ENCODE measurements at places on chromosomes 1 and 21.

- no peak for DNase-seq
These were observed 149.5 kb downstream of the FGGY start for GRCh38 chr1:59446257-59446901.

DNA sequence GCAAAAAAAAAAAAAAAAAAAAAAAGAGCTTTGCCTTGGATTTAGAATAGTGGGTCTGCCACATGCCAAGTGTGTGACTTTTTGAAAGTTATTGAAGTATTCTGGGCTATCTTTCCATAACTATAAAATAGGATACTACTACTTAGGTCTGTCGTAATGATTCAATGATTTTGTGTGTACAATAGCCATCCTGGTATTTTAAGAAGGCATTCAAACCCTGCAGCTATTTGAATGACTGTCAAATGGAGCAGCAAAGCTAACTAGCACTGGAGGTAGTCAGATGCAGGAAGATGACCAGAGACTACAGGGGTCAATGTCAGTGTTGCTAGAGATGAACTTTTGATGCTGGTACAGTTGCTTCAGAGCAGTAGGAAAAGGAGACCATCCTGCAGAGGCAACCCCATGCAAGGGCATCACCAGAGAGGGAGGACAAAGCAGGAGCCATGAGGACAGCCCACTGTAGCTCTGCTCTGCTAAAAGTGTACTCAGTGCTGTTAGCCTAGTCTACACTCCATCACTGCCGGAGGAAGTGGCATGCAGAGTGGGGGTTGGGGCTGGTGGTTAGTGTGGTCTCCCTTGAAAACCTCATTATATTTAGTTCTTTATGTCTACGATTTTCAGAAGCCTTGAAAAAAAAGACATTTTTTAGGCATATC lies 29.0 kb downstream of the DUSP10 start:
- peak; percentile 69 for DNase-seq

DNA sequence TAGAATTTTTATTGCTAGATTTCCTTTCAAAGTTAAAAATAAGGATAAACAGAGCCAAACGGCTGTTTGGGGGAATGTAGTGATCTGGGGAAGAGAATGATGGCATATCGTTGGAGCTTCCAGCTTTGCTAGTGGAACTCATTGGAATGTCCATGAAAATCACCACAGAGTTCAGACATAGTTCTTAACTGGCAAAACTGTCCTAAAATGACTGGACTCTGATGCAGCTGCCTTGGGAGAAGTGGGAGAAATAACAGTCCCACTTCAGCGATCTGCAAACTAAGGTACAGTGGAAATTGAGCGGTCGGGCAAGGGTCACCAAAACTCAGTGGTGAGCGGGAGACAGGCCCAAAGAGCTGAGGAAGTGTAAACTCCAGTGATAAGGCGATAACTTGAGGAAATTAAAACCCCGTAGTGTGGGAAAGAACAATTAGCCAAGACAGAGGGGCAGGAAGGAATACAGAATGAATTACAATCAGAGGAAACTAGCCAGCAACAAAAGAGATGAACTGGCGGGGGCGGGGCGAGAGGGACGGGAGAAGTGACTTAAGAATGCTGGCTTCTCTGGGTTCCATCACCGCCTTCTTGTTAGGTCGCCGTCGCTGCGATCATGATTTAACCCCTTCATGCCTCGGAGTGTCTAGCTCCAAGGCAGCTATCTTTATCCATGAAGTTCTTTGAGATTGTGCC lies 89.8 kb upstream of the ARHGAP29 start:
- no peak for DNase-seq

GRCh38 chr1:60035921-60036320 lies 37.6 kb downstream of the C1orf87 start:
- DNase-seq, result no peak

DNA sequence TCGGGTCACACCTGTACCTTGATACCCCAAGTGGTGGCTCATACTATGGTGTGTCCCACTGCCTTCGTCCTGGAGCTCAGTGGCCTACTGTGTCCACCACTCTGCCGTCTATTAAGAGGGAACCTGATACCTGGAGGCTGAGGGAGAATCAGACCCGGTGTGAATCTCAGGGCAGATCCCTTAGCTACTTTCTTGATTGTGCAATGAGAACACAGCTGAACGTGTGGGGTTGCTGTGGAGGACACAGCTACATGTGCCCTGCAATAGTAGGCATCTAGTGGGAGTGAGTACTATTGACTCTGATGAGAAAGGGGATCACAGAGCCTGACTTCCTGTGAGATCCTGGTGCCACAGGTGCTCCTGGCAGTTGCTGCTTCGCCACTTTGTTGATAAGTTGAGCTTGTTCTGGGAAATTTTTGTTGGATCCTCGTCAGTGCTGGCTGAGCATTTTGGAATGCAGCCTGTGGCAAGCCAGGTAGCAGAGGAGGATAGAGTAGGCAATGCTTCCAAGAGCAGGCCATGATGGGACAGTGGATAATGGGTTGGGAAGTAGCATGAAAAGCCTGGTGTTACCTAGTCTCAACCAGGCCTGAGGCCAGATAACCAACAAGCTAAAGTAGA lies 28.2 kb upstream of the MPZL1 start:
- no peak for DNase-seq

- DNase-seq, result no peak
These were observed 14.7 kb downstream of the MTHFR start for GRCh38 chr1:11790880-11791715.

GRCh38 chr1:100882698-100883097 lies 11.9 kb downstream of the EXTL2 start:
- DNase-seq, result no peak

GRCh38 chr21:45317398-45318145 lies 29.9 kb upstream of the POFUT2 start:
- DNase-seq, result no peak

DNA sequence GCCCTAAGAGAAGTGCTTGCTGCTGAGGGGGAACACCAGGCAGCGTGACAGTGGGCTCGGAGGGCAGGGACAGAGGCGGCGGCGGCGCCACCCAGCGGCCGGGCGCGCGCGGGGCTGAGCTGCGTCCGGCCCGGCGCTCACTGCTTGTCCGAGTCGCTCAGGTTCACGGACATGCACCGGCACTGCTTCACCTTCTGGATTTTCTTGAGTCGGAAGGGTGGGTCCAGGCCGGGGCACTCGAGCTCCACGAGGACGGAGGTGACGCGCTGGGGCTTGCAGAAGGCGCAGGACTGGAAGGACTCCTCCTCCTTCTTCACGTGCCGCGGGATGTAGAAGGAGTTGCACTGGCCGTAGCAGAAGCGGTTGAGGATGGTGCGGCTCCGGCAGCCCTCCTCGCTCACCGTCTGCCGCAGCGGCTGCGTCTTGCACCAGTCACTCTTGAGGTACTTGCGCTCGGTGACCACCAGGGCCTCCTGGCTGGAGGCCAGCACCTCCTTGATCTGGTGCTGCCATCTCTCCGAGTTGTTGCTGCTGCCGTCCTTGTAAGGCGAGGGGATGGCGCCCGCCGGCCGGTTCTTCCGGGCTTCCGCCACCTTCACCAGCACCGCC lies 119.0 kb downstream of the GREM2 start:
- no peak for DNase-seq

DNA sequence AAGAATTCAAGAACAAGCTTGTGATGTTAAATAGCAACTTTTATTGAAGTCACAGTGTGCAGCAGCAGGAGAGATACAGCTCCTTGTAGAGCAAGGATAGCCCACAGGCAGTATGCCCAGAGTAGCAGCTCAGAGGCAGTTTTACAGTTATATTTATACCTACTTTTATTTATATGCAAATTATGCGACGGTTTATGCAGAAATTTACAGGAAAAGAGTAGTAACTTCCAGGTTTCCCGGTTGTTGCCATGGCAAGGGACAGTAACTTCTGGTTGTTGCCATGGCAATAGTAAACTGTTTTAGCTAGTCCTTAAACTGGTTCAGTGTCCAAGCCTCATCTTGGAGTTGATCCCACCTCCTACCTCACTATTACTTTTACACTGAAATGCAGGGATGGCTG lies 344.6 kb upstream of the LYPLAL1 start:
- no peak for DNase-seq

- DNase-seq, result no peak
These were observed 3.9 kb downstream of the PGD start for GRCh38 chr1:10402729-10403274.

GRCh38 chr1:229266832-229267500 lies 3.9 kb upstream of the RAB4A start:
- DNase-seq, result no peak

GRCh38 chr1:3342960-3343359 lies 111.5 kb upstream of the ARHGEF16 start:
- no peak for DNase-seq

DNA sequence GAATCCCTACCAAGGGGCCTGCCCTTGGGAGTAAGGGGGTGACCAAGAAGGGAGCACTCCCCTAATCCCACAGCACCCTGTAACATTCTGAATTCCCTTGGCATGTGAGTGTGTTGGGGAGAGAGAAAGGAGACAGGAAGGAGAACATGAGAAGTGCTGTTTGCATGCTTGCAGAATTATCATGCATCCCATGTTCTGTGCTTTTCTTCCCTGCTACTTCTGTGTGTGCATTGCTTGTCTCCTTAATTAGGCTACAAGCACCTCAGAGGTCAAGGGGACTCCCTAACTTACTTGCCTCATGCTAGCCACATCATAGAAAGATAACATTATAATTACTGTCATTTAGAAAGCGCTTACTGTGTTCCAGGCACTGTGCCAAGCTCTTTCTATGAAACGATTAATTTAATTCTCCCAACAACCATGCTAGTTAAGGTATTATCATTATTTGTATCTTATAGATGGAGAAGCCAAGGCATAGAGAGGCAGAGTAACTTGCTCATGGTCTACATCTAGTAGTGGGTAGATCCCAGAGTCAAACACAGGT lies 11.1 kb downstream of the NOS1AP start:
- no peak for DNase-seq

GRCh38 chr1:159953536-159954515 lies at the start of gene SLAMF9:
SLAMF9 (minus strand) TSS chr1:159954237; CDS start chr1:159954137, 100 bp downstream.
- no peak for DNase-seq

GRCh38 chr1:66073388-66073787 lies 280.7 kb downstream of the PDE4B start:
- no peak for DNase-seq

All from T-helper 9 cell (primary cell).